ENCODE measurements at places on chromosomes 4 and X.

- DNase-seq = no peak
Measured at GRCh38 chr4:89316931-89317366, 9.3 kb upstream of the GPRIN3 start.

DNA sequence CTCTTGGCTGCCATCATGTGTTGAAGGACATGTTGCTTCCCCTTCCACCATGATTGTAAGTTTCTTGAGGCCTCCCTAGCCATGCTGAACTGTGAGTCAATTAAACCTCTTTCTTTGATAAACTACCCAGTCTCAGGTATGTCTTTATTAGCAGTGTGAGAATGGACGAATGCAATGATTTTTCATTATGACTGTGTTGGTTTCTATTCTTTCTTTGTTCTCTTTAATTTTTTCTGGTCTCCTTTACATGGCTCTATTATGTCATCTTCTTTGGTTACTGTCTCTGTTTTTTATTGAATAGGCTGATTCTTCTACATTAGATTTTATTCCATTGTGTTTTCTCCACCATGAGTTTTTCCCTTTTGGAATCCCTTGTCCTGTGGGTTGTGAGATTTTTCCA is 840.6 kb downstream of the TRAM1L1 start:
- no peak for DNase-seq

- no peak for DNase-seq
Measured at GRCh38 chr4:61397174-61397573, 197.0 kb downstream of the ADGRL3 start.

DNA sequence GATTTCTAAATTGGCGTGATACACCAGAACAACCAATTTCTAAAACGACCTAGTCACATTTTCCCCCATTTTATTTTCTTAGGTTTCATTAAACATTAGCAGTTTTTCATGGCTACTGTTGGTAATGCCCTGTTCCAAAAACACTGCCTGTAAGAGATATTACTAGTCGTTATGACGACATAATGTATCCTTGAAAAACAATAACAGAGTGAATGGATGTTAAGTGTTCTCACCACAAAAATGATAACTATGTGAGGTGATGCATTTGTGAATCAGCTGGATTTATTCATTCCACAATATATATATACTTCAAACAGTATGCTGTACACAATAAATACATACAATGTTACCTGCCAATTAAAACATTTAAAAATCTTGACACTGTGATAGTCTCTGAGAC is 1147.6 kb upstream of the PCDH10 start:
- DNase-seq = no peak

GRCh38 chr4:88526221-88526815 is 2.7 kb upstream of the PYURF start:
- DNase-seq = no peak

- no peak for DNase-seq
Measured at GRCh38 chr4:149116806-149117205, 674.6 kb upstream of the NR3C2 start.

- DNase-seq = no peak
Measured at GRCh38 chr4:3494462-3494871, 31.4 kb downstream of the DOK7 start.

GRCh38 chrX:1472975-1473374 is 20.3 kb upstream of the ASMTL start:
- DNase-seq = no peak

DNA sequence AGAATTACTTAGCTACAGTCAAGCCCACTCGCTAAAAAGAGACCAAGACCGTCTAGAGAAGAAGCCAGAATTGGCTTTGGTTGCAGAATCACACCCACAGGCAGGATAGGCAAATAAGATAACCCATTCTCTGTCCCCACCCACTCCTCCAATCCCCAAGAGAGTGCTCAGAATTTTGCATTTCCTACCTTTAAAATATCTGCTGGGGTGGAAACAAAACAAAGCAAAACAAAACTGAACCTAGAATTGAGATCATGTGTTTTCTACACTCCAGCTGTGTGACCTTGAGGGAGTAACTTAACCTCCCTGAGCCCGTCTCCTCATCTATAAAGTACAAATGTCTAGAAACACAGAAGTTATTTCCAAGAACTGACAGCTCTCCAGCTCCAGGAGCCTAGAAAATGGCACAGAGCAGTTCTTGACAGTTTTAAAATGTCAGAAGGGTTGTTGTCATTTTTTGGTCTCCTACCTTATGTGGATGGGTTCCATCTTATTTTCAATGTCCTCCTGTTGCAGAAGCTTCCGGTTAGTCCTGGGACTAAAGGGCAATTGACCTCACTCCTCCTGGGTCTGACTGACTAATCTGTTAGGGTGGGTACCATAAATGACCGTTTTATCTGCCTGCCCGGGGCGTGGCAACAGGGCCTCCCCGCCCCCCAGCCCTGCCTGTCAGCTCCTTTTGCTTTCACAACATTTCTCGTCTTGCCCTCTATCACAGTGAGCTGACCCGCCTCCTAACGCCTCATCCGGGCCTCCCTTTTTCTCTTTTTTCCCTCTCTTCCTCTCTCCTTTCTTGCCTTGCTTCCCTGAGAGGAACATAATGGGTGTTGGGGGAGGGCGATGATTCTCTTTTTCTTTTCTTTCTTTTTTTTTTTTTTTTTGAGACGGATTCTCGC is 114.0 kb downstream of the RBM47 start:
- no peak for DNase-seq

- no peak for DNase-seq
Measured at GRCh38 chr4:186904101-186904500, 180.4 kb upstream of the FAT1 start.

- DNase-seq = peak; percentile 87
Measured at GRCh38 chrX:153763989-153764755, at the start of gene PLXNB3. Gene PLXNB3 (plus strand): TSS chrX:153764249. CDS start chrX:153765536, 1,287 bp downstream.

DNA sequence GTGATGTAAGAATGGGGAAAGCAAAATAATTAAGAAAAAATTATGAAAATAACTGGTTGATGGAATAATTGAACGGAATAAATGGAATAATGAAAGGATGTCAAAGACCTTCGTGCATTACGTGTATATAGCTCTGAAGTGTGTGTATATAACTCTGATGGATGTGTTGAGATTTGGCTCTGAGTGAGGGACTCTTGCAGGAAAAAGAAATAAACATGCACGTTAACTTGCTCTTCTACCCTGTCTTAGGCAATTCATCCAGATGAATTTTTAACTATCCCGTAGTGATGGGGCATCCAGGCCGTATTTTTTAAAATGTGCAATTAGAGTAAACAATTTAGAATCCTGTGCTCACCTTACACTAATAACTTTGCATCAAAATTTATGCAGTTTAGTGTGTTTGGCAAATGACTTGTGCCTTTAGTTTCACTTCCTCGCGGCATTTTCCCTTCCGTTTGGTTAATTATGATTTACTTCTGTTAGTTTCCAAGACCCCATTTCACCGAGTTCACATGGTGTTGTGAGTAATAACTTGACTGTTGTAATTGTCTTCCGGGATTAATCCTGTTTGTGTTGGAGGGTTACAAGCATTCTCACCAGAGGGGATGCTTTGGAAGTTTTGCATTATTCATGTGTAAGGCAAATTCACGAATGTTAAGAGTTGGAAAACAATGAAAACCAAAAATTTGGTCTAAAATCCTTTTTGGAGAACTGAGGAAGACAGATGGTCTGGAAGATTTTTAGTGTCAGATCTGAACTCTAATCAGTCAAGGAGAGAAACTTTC is 256.5 kb upstream of the FAT1 start:
- DNase-seq = no peak

DNA sequence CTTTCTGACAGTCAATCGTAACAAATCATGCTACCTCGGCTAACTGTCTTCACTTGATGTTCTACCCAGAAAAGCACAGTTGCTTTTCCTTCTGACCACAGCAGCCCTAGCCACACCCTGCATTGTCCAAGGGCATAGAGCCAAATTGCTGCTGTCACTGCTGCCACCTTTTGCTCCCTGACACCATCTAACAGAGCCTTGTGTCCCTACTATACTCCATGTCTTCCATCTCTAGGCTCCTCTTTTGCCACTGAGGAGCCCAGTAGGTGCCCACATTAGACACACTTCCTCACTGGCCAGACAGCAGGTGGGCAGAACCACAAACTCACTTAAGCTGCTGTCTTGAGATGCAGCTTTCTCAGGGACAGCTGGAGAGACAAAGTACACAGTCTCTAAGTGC is 91.4 kb downstream of the ANXA3 start:
- DNase-seq = no peak

Measured in dorsolateral prefrontal cortex (tissue), 122 donors.